ENCODE measurements at places on chromosomes 7 and 10. TPM values are rescaled to one million over a fixed set of nuclear protein-coding genes. Genes with fewer than 3 reads are reported as not detected.

Gene SUFU
- 12.3 TPM for total RNA-seq

Gene EPDR1
- 0.48 TPM for total RNA-seq

Gene AKR1C3
- 11.6 TPM for total RNA-seq

Gene CYP3A4
- not detected for total RNA-seq

Measured in activated naive CD4-positive, alpha-beta T cell treated with anti-CD3 and anti-CD28 coated beads, Interleukin-2, amount 10 ng/mL, durations not matched to agents 5 hours and 36 hours (primary cell).